Spleen (tissue), 13 donors: ENCODE measurements at places on chromosomes 16 and 17.

GRCh38 chr17:44794851-44795413 lies 35.2 kb downstream of the GJC1 start:
- DNase-seq, result peak; percentile 19

GRCh38 chr16:64889446-64889845 lies 232.4 kb downstream of the CDH11 start:
- no peak for DNase-seq

- peak; percentile 6 for DNase-seq
Measured at GRCh38 chr16:84165746-84166145, 20.6 kb downstream of the DNAAF1 start.

DNA sequence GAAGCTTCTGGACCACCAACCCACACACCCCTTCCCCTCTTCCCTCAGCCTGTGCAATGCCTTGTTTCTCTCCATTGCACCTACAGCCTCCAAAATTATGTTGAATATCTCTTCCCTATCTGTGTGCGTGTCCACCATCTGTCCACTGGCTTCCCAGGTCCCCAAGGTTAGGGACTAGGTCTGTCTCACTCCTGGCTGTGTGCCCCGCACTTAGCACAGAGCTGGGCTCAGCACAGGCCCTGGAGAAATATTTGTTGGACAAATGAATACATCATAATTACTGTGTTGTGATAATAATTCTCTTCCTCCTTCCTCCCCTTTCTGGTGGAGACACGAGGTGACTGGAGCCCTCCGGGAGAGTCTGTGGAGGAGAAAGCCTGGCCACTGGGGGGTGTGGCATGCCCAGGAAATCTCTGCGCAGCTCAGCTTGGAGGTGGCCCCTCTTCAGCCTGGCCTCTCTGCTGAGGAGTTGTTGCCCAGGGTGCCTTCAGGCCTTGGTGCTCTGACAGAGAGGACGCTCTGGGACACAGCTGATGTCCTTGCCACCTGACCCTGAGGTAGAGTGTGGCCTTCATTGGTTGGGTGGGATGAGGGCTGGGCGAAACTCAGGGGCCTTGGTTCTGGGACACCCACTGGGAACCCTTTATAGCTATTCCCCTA lies 3.3 kb upstream of the BRD7 start:
- DNase-seq, result no peak

GRCh38 chr17:38443356-38444031 lies 15.2 kb downstream of the ARHGAP23 start:
- DNase-seq, result no peak

DNA sequence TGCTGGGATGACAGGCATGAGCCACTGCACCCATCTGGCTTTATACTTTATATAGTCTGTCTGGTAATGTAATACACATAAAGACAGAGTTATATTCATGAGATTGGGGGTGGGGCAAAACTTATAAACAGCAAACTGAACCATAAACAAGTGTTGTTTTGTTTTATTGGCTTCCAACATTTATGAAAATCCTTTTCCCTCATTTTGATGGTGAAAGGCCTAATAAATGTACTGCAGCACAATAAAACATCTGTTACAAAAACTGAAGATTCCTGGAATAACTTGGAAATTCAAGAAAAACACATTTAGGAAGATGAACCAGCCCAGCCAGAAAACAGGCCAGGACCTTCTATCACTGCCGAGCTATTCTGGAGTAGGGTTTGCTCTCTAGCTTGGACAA lies 16.1 kb downstream of the NPRL3 start:
- DNase-seq, result no peak

DNA sequence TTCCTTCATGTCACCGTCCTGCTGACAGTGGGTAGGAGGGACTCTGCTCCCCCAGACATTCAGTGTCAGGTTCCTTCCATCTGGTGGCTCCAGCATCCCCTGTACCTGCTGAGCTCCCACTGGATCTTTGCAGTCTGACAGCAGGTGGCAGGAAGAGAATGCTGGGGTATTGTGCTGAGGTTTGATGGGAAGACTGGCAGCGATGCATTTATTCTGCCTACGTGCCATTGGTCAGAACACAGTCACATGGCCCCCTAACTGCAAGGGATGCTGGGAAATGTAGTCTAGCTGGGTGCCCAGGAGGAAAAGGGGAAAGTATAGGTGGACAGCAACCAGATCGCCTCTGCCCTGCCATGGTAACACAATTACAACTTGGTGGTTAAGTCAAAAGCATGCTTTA lies 44.4 kb downstream of the IRX3 start:
- no peak for DNase-seq

GRCh38 chr17:1484676-1485422 lies 7.6 kb downstream of the MYO1C start:
- peak; percentile 92 for DNase-seq

DNA sequence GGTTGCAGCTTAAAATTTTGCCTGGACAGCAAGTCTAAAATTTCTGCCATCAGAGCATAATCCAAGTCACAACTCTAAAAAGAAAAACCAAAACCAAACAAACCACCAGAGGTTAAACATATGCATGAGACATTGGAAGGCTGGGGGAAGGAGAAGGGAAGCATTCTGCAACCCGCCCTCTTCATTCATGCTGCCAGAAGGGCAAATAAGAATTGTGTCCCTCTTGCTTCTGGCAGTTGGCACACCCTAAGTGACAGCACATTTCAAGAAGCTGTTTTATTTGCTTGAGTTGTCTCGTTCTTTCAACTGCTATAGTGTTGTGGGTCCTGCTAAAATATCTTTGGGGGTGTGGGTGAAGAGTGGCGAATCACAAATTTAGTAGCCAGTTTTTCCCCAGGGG lies 99.6 kb downstream of the SKAP1 start:
- no peak for DNase-seq

- no peak for DNase-seq
Measured at GRCh38 chr17:76675648-76676047, 32.1 kb upstream of the ST6GALNAC1 start.
